ENCODE measurements at places on chromosomes 5 and 9.

- no peak for DNase-seq
These were observed 131.0 kb downstream of the NSG2 start for GRCh38 chr5:174176511-174176910.

DNA sequence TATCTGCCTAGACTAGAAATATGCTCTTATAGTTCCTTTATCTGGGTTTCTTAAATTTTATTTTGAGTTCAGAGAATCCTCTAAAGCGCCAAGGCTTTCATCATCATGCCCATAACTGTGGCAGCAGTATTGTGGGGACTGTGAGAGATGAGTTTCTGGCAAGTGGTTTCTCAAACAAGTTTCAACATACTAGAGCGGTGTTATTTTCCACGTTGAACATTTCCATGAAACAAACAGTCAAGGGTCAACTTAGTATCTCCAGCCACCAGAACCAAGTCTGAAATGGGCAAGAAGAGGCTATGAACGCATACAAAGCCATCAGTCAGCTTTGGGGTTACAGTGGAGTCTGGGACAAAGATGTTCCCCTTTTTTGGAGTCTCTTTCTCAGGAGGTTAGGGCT lies 40.3 kb downstream of the SERINC5 start:
- DNase-seq, result no peak

- DNase-seq, result no peak
These were observed 7.3 kb upstream of the IL4 start for GRCh38 chr5:132666310-132667123.

DNA sequence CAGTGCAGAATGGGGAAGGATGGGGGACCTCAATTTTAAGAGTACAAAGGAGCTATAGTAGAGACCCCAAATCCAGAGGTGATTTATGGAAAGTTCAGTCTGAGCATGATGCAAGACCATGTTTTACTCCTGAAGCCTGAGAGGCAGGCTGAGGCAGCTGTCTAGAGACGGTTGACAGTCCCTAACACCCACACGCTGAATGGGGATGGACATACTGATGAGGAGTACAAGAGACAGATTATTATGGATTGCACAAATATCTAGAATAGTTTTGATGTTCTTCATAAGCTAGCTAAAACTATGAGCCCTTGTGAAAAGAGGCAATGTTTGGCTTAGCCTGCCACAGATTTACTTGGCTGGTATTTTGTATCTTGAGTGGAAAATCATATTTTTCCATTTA lies 64.5 kb downstream of the PRR16 start:
- DNase-seq, result no peak

- no peak for DNase-seq
These were observed 96.2 kb downstream of the C9orf50 start for GRCh38 chr9:129524582-129525270.

DNA sequence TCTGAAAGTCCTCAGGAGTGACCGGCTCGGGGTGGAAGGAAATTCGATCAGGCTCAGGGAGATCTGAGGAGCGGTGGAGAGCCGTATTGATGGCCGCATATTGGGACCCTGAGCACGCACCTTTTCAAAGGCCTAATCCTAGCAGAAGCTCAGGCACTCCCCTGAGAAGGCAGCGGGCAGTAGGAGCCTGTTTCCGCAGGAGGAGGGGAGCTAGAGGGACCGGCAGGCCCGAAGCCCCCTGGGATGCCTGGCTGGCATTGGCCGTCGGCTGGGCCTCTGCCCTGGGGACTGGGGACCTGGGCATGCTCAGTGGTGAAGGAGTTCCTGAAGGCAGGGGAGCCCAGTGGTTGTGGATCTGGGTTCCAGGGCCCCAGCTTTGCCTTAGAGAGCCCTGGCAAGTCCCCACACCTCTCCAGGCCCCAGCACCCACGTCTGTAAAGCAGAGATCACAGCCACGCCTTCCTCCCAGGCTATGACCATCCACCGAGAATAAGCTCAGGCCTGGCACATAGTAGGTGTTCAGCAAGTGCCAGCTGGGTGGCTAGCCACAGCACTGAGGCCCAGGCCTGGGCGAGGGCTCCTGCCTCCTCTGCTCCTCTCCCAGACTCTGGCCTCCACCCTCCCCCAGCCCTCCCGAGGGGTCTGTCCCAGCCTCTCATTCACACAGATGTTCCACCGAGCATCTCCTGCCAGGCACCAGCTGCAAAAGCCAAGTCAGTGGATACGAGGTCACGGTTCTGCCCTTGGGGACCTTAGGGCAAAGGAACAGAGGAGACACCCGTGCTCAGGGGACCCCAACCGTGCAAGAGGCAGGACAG lies 17.2 kb upstream of the QRFP start:
- DNase-seq, result no peak

- DNase-seq, result no peak
These were observed 27.9 kb downstream of the PCDH1 start for GRCh38 chr5:141850244-141850768.
